ENCODE measurements at places on chromosomes 12 and 14.
A peak's percentile ranks its signal among the peaks of the same experiment; 100 is the strongest.

- DNase-seq, result no peak
Measured at GRCh38 chr12:76144245-76144549, 59.7 kb upstream of the NAP1L1 start.

DNA sequence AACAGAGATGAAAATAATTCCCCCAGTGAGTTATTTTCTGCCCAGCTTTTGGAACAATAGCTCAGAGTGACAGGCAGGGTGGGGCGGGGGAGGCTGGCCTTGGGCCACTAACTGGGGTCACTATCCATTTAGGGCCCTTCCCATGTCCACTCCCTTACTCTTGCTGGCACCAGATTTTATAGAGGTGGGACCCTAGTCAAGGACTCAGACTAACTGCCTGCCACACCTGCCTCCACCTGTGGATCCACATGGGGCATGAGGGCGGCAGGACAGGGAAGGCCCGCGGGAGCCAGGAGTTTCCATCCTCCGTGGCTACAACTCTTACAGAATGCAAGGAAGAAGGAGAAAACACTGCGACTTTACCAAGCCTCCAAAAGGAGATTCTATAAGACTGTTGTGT lies 10.1 kb downstream of the VDR start:
- DNase-seq, result no peak

DNA sequence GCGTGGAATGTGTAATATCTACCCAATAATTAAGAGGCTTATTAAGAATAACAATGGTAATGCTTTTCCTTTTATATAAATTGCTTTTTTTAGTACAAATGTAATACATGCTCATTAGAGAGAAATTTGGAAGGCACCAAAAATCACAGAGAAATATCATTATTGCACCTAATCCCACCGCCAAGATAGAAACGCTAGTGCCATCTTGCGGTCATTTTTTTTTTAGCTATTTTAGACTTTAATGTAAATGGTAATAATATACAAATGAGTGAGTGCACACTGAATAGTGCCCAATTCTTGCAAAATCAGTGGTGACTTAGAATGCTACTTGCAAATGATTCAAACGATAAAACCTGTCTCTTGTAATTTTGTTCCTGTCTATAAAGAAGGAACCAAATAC lies 576.8 kb upstream of the TMEM132C start:
- DNase-seq, result no peak

- no peak for DNase-seq
Measured at GRCh38 chr14:52995998-52996397, 45.1 kb upstream of the FERMT2 start.

DNA sequence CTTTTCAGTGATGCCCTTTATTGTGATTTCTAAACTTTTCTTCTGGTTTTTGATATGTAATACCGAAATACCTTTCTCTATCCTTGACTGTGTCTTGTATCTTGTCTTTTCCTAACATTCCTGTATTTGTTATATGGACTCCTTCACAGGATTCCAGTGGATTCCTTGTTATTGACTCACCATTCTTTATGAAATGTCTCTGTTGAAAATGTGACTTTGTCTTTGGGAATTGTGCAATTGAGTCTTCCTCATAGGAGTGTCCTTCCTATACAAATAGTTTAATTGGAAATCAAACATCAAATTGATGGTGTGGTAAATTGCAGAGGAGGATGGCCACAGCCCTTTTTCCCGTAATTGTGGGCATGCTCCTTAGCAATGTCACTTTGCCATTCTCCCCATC lies 296.6 kb upstream of the KITLG start:
- DNase-seq, result no peak

DNA sequence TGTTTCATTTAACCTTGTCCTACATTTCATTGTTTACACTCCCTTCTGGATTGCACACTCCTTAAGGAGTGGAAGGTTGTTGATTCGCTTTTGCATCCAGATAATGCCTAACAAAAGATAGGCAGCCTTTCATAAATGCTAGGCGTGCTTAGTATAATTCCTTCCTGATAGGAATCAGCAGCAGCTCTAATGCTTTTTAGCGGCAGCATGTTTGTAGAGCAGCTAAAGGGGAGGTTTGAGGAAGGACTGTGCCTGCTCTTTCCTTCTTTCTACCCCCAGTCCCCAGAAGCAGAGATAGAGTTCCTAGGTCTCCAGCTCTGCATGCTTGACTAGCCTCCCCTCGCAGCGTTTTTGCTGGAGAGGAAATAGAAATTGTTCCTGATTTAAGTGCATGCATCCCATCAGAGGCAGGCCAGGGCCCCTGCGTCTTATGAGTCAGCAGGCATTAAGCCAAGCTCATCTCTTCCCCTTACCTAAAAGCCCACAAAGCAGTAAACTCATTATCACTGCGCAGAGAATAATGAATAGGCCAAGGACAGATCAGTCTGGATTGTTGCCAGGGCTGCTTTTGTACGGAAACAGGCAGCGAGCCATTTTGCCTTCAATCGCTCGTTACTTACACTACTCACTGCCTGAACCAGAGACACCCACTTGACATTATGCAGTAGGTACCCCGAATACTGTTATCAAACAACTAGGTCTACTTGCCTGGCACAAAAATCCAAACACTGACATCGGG lies 14.0 kb upstream of the TBPL2 start:
- no peak for DNase-seq

DNA sequence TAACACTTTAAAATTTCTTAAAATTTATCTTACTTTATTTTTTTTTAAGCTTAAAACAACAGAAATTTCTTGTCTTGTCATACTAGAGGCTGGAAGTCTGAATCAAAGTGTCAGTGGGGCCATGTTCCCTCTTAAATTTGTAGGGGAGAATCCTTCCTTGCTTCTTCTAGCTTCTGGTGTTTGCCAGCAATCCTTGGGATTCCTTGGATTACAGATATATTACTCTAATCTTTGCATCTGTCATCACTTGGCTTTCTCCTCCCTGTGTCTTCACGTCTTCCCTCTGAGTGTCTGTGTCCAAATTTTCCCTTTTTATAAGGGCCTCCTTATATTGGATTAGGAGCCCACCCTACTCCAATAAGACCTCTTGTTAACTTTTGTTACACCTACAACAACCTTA lies 135.6 kb upstream of the PTPRB start:
- no peak for DNase-seq

- peak; percentile 10 for DNase-seq
Measured at GRCh38 chr12:93243689-93244513, 133.8 kb upstream of the NUDT4 start.

GRCh38 chr14:105187116-105187515 lies 6.0 kb upstream of the NUDT14 start:
- no peak for DNase-seq

DNA sequence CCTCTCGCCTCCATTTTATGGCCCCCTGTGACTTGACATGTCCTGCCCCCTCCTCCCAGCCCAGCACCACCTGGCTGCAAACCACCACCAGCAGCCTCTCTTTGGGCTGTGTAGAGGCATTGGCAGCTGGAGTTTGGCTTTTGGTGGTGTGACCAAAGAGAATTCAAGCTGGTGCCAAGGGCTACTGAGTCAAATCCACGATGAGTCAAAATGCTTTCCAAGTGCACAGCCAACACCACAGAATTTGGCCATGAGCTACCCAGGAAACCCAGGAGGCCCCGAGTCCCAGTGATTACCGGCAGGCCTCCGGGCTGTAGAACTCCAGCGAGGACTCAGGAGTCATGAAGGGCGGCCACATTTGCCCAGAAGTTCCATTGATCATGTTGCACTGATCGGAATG lies 53.8 kb downstream of the SCARB1 start:
- no peak for DNase-seq

GRCh38 chr12:6532927-6533652 lies 1.2 kb upstream of the GAPDH start:
- peak; percentile 63 for DNase-seq

DNA sequence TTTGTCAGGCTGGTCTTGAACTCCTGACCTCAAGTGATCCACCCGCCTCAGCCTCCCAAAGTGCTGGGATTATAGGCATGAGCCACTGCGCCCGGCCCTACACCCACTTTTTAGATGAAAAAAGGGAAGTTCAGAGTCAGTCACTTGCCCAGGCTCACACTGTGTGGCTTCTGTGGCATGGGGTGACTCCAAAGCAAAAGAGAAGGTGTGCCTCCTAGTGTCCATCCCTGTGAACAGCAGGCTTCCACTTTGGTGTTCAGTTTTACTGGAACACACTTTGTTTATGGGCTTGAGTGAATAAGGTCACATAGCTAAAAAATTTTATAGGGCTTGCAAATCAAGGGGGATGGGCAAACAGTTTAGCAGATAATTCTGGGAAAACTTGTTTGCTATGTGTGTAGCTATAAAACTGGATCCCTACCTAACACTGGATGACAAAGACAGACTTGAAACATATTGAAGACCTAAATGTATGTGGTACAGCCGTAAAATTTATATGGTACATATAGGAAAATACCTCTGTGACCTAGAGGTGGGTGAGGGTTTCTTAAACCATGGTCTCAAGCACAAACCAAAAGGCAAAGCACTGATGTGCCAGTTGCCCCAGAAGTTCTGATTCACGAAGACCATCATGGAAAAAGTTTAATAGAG lies 54.9 kb downstream of the EID3 start:
- DNase-seq, result peak; percentile 61

GRCh38 chr14:82094829-82095345 lies 561.2 kb upstream of the SEL1L start:
- DNase-seq, result no peak

DNA sequence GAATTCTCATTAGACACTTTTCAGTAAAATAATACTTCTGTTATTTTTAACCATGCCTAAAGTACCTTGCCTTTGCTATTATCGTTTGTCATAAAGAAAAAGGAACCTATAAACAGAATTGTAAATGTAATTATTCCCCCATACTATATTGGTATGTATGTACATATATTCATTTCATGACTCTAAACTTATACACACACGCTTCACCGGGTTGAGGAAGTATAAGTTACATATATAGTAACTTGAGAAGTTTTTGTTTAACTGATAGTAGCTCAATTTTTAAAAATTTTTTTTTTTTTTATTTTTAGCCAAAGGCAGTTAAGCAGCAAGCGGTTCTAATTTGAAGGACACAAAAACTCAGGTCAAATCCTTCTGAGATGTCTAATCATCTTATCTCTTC lies 107.6 kb downstream of the PLEKHG7 start:
- DNase-seq, result no peak

DNA sequence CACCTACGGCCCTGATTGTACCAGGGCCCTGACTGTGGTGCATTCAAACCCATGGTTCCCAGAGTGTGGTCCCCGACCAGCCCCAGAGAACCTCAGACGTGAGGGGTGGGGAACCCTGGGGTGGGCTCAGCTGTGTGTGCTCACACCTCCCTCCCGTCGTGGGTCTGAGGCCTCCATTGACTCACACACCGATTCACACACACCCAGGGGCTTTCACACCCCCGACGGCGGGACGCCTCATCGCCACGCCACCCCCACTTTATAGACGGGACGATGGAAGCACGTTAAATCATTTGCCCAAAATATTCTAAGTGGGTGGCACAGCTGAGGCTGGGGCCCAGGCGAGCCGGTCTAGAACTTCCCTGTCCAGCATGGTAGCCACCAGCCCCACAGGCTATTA lies 3.4 kb upstream of the FBRSL1 start:
- no peak for DNase-seq

DNA sequence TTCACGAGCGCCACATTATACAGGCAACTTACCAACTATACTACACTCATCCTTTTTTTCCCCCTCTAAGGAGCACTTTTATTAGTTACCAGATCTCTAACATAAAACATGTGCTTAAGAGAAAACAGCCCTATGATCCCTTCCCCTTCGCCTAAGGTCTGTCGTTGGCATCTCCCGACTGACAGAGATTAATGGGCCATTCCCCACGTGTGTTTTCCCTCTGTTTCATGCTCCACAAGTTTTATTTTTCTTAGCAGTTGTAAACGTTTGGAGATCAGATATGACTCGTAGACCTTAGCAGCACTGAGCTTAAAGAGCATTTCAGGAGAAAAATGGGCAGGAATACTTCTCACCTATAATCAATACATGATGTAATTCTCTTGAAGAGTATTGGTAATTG lies 51.4 kb upstream of the FZD10 start:
- no peak for DNase-seq

DNA sequence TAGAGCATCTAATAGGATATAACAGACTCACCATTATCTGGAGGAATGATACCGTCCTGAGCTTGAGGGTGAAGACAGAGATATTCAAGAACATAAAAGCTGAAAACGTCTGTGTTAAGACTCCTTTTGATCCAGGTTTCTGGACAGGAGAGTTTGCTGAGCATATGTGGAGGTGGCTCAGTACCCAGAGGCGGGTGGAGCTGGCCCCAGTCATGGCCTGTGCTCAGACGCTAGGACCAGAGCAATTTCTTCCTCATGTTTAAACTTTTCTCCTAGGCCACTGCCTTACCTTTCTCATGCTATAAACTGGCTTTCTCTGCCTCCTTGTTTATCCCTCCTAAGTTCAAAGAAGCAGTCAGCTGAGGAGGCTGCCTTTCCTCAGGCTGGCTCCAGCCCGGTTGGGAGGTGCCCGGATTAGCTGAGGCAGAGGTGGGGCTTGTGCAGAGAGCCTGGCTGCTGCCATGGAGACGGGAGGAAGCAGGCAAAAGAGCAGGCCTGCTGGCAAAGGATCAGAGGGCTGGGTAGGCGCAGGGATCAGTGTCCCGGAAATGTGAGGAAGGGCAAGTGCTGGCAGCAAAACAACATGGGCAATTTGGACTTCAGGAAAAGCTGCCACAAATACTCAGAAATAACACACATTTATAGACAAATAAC lies 13.7 kb downstream of the COA8 start:
- no peak for DNase-seq

- DNase-seq, result no peak
Measured at GRCh38 chr14:70189456-70190077, 816 bp upstream of the SLC8A3 start.

DNA sequence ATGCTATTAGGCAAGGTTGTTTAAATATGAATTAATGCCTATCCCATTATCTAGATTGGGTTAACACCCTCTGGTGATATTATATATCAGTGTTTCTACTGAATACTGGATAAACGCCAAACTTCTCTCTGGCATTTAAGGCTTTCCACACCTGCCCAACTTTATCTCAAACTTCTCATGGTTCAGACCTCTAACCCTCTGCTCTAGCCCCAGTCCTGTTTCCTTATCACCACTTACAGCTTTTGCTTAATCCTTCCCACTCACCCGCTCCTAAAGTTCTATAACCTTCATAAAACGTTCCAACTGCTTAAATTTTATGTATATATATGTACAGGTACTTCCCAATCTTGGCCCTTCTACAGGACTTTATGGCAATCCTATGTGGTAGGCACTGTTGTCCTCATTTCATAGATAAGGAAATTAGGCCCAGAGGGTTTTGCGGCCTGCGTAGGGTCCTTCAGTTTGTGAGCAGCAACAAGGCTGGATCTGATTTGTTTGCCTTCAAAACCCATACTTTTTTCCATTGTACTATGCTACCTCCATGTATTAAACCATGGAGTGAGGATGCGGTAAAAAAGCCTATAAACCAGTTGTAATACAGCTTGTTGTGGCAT lies 1.2 kb downstream of the LPCAT3 start:
- DNase-seq, result no peak

All from stimulated activated CD4-positive, alpha-beta T cell treated with anti-CD3 and anti-CD28 coated beads, Interleukin-1b, Interleukin-23, amount 100 ng/mL, for 48 hours (primary cell).